Testis (tissue), 5 donors: ENCODE measurements at places on chromosomes 16 and 17. TPM values are rescaled to one million over a fixed set of nuclear protein-coding genes. Genes with fewer than 3 reads are reported as not detected.

C16orf74 gene
- total RNA-seq = 6.0 TPM

GDPD3 gene
- 4.0 TPM for total RNA-seq

CIAPIN1 gene
- 77.1 TPM for total RNA-seq

KRTAP2-1 gene
- total RNA-seq = not detected

KRTAP4-9 gene
- not detected for total RNA-seq

EVPL gene
- 2.7 TPM for total RNA-seq

TNK1 gene
- total RNA-seq = 6.8 TPM

CHST4 gene
- not detected for total RNA-seq

AXIN2 gene
- 20.2 TPM for total RNA-seq

KRTAP2-3 gene
- total RNA-seq = not detected

DNA sequence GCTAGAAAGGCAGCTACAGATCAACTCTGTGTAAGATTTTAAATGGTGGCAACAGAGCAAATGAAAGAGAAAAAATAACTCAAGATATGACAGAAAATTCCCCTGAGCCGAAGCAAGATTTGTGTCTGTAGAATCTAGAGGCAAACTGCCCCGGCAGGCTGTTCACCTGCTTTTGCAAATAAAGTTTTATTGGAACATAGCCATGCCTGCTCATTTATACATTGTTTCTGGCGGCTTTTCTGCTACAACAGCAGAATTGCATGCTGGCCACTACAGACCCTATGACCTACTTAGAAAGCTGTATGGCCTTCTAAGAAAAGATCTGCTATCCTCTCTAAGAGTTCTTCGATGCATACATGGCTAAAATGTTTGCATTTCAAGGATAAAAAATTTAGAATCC, 119.5 kb downstream of the SALL1 start:
- H3K36me3 ChIP-seq = no peaks in the 10 kb centered on the region
- H3K4me3 ChIP-seq = no peak overlapping the region
- no peak overlapping the region for H3K27ac ChIP-seq
- DNase-seq = no peak

GRCh38 chr16:68526143-68526781, 12.8 kb upstream of the ZFP90 start:
- H3K27me3 ChIP-seq = no peaks in the 10 kb centered on the region
- H3K4me1 ChIP-seq = peaks cover 13% of the 10 kb centered on the region
- DNase-seq = peak; percentile 44
- no peaks in the 10 kb centered on the region for H3K36me3 ChIP-seq
- H3K27ac ChIP-seq = no peak overlapping the region

DNA sequence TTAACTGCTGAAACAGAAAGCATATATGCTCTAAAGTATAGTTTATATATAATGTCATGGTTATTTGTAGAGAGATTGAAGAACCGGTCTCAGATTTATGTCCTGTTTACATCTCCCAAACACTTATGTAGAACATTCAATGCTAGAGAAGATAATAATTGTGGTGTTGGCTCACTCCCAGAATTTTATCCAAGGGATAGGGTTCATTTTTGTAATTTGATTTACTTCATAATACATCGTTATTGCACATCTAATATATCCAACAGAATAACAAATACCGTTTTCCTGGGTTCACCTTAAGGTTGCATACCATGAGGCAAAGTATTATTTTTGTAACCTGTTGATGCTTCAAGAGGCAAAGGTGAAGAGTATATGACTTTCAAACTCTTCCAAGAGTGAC, 202.8 kb upstream of the TBX2 start:
- no peaks in the 10 kb centered on the region for H3K36me3 ChIP-seq
- H3K27ac ChIP-seq = peak overlapping the region; percentile 44
- no peak for DNase-seq
- H3K4me3 ChIP-seq = no peak overlapping the region
- H3K4me1 ChIP-seq = no peaks in the 10 kb centered on the region
- no peaks in the 10 kb centered on the region for H3K27me3 ChIP-seq

GRCh38 chr17:2025220-2025621, at the start of gene RTN4RL1:
Gene RTN4RL1 (minus strand): TSS chr17:2025334. CDS start chr17:2024865, 469 bp downstream.
- peak; percentile 69 for DNase-seq
- no peaks in the 10 kb centered on the region for H3K36me3 ChIP-seq
- no peaks in the 10 kb centered on the region for H3K27me3 ChIP-seq

GRCh38 chr16:87580855-87581261, 21.4 kb upstream of the JPH3 start:
- peaks cover 22% of the 10 kb centered on the region for H3K4me1 ChIP-seq
- H3K27me3 ChIP-seq = no peaks in the 10 kb centered on the region
- no peaks in the 10 kb centered on the region for H3K36me3 ChIP-seq
- no peak overlapping the region for H3K27ac ChIP-seq
- H3K4me3 ChIP-seq = no peak overlapping the region

GRCh38 chr17:57629470-57629869, 115.6 kb downstream of the CCDC182 start:
- peaks cover 2% of the 10 kb centered on the region for H3K4me1 ChIP-seq
- H3K27me3 ChIP-seq = no peaks in the 10 kb centered on the region
- DNase-seq = no peak
- no peak overlapping the region for H3K4me3 ChIP-seq

- no peak overlapping the region for H3K27ac ChIP-seq
- DNase-seq = peak; percentile 75
- H3K36me3 ChIP-seq = no peaks in the 10 kb centered on the region
- H3K4me1 ChIP-seq = peaks cover 30% of the 10 kb centered on the region
These were observed 163.4 kb upstream of the CIBAR2 start for GRCh38 chr16:85275533-85276249.

DNA sequence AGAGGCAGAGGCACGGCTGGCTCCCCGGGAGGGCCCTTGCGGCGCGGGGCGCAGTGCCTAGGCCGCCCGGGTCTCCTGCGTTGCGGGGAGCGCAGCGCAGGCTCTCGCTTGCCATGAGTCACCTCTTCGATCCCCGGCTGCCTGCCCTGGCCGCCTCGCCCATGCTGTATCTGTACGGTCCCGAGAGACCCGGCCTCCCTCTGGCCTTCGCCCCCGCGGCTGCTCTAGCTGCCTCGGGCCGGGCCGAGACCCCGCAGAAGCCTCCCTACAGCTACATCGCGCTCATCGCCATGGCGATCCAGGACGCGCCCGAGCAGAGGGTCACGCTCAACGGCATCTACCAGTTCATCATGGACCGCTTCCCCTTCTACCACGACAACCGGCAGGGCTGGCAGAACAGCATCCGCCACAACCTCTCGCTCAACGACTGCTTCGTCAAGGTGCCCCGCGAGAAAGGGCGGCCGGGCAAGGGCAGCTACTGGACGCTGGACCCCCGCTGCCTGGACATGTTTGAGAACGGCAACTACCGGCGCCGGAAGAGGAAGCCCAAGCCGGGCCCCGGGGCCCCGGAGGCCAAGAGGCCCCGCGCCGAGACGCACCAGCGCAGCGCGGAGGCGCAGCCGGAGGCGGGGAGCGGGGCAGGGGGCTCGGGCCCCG, 390 bp downstream of the FOXL1 start:
- no peak for DNase-seq
- H3K4me1 ChIP-seq = peaks cover 8% of the 10 kb centered on the region
- H3K27ac ChIP-seq = peak overlapping the region; percentile 73
- H3K36me3 ChIP-seq = no peaks in the 10 kb centered on the region

DNA sequence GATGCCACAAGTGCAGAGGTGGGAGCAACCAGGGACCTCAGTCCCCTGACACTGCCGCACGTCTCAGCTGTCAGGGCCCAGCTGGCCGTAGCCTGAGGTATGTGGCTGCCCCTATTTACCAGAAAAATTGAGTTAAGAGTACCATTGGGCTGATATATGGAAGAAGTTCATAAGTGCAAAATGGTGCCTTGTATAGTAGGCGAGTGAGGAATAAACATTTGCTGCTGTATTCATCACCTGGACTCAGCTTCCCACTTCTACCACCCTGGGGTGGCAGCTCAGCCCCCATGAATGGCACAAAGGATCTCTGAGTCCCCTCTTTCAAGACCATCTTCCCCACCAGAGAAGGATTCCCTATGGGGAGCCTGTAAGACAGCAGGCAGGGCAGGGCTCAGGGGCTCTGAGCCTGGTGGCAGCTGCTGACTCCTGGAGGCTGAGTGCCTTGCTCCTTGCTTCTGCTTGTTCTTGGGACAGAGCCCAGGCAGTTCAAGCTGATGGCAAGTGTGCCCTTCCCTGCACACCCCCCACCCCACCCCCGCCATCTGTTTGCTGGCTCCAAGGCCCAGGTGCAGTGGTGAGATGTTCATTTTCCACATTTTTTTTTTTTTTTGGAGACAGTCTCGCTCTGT, 29.0 kb downstream of the TRPV2 start:
- peaks cover 26% of the 10 kb centered on the region for H3K4me1 ChIP-seq
- no peak overlapping the region for H3K27ac ChIP-seq
- no peaks in the 10 kb centered on the region for H3K36me3 ChIP-seq
- H3K4me3 ChIP-seq = no peak overlapping the region
- no peak for DNase-seq

GRCh38 chr16:53369921-53370320, 64.3 kb upstream of the RBL2 start:
- no peak for DNase-seq
- H3K27me3 ChIP-seq = no peaks in the 10 kb centered on the region
- no peak overlapping the region for H3K27ac ChIP-seq
- no peaks in the 10 kb centered on the region for H3K4me1 ChIP-seq
- no peaks in the 10 kb centered on the region for H3K36me3 ChIP-seq

GRCh38 chr16:89502081-89502843, 5.9 kb upstream of the SPG7 start:
- H3K4me3 ChIP-seq = no peak overlapping the region
- H3K27me3 ChIP-seq = no peaks in the 10 kb centered on the region
- no peaks in the 10 kb centered on the region for H3K36me3 ChIP-seq
- no peak overlapping the region for H3K27ac ChIP-seq
- H3K4me1 ChIP-seq = peaks cover 34% of the 10 kb centered on the region

GRCh38 chr16:19980632-19981265, 92.9 kb downstream of the GPR139 start:
- no peak overlapping the region for H3K27ac ChIP-seq
- H3K36me3 ChIP-seq = no peaks in the 10 kb centered on the region
- no peak overlapping the region for H3K4me3 ChIP-seq
- H3K27me3 ChIP-seq = no peaks in the 10 kb centered on the region
- peak; percentile 28 for DNase-seq

DNA sequence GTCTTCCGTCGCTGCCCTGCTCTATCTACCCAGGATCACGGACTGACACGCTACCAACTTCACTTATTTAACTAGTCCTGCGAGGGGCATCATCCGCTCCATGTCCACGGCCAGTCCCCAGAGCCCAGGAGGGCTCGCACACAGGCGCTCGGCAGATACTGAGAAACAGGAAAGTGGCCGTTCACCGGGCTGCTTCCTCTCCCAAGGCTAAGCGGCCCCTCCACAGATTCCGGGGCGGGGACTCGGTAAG, 388 bp downstream of the OXLD1 start:
- peak; percentile 28 for DNase-seq
- H3K4me1 ChIP-seq = peaks cover 8% of the 10 kb centered on the region
- no peaks in the 10 kb centered on the region for H3K27me3 ChIP-seq
- H3K36me3 ChIP-seq = no peaks in the 10 kb centered on the region
- peak overlapping the region; percentile 79 for H3K27ac ChIP-seq

GRCh38 chr17:21467739-21468490, 91.8 kb downstream of the KCNJ12 start:
- peaks cover 10% of the 10 kb centered on the region for H3K4me1 ChIP-seq
- H3K27ac ChIP-seq = no peak overlapping the region
- no peaks in the 10 kb centered on the region for H3K36me3 ChIP-seq
- no peaks in the 10 kb centered on the region for H3K27me3 ChIP-seq

GRCh38 chr17:74633326-74633725, 9.8 kb upstream of the CD300E start:
- no peak overlapping the region for H3K27ac ChIP-seq
- no peaks in the 10 kb centered on the region for H3K36me3 ChIP-seq
- H3K4me3 ChIP-seq = no peak overlapping the region
- no peaks in the 10 kb centered on the region for H3K27me3 ChIP-seq

DNA sequence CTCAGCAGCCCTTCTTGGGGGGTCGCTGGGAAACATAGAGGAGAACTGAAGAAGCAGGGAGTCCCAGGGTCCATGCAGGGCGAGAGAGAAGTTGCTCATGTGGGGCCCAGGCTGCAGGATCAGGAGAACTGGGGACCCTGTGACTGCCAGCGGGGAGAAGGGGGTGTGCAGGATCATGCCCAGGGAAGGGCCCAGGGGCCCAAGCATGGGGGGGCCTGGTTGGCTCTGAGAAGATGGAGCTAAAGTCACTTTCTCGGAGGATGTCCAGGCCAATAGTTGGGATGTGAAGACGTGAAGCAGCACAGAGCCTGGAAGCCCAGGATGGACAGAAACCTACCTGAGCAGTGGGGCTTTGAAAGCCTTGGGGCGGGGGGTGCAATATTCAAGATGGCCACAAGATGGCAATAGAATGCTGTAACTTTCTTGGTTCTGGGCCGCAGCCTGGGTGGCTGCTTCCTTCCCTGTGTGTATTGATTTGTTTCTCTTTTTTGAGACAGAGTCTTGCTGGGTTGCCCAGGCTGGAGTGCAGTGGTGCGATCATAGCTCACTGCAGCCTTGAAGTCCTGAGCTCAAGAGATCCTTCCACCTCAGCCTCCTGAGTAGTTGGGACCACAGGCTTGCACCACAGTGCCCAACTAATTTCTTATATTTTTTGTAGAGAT, 3.4 kb downstream of the STH start:
- H3K27me3 ChIP-seq = no peaks in the 10 kb centered on the region
- H3K4me1 ChIP-seq = peaks cover 4% of the 10 kb centered on the region
- DNase-seq = peak; percentile 84
- H3K27ac ChIP-seq = no peak overlapping the region

- peaks cover 19% of the 10 kb centered on the region for H3K4me1 ChIP-seq
- no peak overlapping the region for H3K4me3 ChIP-seq
- H3K27ac ChIP-seq = no peak overlapping the region
- no peaks in the 10 kb centered on the region for H3K27me3 ChIP-seq
- no peaks in the 10 kb centered on the region for H3K36me3 ChIP-seq
These were observed 98.1 kb downstream of the SDK2 start for GRCh38 chr17:73546114-73546513.

DNA sequence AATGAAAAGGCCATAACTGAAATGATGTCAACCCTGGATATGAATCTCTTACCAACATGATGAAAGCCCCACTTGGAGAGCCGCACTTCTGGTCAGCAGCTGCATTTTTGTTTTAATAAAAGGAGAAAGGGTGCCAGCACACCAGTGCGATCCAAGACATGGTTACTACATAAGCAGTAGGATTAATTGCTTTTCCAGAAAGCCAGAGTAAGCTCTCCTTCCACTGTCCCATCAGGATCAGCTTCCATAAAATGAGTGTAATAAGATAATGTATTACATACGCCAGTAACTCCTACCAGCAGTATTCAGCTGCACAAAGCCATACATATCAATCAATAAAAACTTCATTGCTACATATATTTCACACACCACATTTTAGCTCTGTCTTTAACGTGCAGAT, 26.3 kb upstream of the NACA2 start:
- no peak overlapping the region for H3K27ac ChIP-seq
- no peak overlapping the region for H3K4me3 ChIP-seq
- H3K4me1 ChIP-seq = no peaks in the 10 kb centered on the region
- H3K36me3 ChIP-seq = no peaks in the 10 kb centered on the region

- H3K27me3 ChIP-seq = no peaks in the 10 kb centered on the region
- no peaks in the 10 kb centered on the region for H3K4me1 ChIP-seq
- no peak overlapping the region for H3K27ac ChIP-seq
These were observed 34.7 kb upstream of the POLR3E start for GRCh38 chr16:22262460-22262859.
